ENCODE measurements at places on chromosomes 7 and 10.
A peak's percentile ranks its signal among the peaks of the same experiment; 100 is the strongest.

DNA sequence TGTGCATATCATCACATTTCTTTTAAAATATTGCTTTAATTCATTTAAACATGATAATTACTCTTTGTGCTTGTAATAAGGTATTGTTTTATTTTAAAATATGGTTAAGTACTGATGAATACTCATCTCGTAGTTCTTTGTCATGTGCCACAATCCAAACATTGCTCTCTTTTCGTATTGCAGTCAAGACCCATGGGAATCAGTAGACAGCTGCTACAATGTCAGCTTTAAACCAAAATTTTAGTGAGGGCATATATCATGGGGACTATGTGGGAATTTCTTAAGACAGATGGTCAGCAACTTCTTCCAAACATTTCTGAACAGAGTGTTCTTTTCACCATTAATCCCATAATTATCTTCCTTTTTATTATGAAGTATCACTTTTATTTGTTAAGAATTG is 77.2 kb upstream of the FZD1 start:
- no peak for DNase-seq

GRCh38 chr10:101693651-101693977 is 1.4 kb downstream of the FBXW4 start:
- peak; percentile 80 for DNase-seq

- DNase-seq = no peak
These were observed 10.5 kb downstream of the ST8SIA6 start for GRCh38 chr10:17443707-17444387.

DNA sequence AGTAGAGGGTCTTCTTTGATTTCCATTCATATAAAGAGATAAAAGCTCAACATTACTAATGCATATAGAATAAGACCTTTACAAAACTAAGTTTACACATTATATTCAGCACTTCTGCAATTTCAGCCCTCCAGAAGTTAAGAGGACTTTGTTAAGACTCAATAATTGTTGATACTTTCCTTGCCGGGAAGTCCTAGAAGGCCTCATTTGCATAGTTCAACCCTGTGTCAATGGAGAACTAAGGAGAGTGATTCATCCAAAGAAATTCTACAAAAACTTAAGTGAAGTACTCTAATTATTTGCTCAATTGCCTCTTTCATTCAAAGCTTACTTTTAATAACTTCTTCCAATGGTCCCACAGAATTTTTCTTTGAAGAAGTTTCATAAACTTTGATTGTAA is 1060.3 kb upstream of the CELF2 start:
- DNase-seq = no peak

DNA sequence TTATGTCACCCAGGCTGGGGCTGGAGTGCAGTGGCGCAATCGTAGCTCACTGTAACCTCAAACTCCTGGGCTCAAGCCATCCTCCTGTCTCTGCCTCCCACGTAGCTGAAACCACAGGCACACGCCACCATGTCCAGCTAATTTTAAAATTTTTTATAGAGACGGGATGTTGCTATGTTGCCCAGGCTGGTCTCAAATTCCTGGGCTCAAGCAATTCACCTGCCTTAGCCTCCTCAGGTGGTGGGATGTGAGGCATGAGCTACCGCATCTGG is 123.2 kb upstream of the PARD3 start:
- DNase-seq = peak; percentile 36

DNA sequence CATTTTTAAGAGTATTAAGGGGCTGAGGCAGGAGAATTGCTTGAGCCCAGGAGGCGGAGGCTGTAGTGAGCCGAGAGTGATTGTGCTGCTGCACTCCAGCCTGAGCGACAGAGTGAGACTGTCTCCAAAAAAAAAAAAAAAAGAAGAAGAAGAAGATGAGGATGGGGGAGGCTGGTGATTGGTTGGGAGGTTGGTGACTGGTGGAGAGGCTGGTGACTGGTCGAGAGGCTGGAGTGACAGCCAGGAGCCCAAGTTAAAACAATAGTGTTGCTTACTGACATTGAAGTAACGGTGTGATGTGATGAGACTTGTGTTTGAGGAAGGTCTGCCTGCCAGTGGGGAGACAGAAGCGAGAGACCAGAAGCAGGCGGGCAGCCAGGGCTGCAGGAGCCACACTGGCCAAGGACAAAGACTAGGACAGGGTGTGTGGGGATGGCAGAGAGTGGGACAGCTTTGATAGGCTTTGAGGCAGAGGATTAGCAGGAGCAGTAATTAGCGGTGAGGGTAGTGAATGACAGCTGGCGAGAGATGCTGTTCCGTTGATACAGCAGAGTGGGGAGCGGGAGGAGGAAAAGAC is 4.9 kb downstream of the SRRT start:
- no peak for DNase-seq

DNA sequence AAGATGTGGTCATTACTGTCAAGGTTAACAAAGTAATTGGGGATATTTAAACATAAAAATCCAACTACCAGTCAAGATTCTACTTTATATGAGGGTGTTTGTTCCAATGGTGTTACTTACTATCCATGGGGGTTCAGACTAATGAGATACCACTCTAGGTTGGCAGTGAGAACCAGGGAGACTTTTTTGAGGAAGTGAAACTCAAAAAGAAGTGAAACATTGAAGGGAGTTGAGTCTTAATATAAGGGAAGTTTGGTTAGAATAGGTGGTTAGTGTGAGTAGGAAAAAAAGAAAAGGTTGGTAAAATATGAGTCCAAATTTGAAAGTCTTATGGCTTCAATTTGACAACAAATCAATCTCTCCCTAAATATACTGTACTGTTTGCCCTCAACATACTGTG is 123.6 kb upstream of the ANK3 start:
- DNase-seq = no peak

DNA sequence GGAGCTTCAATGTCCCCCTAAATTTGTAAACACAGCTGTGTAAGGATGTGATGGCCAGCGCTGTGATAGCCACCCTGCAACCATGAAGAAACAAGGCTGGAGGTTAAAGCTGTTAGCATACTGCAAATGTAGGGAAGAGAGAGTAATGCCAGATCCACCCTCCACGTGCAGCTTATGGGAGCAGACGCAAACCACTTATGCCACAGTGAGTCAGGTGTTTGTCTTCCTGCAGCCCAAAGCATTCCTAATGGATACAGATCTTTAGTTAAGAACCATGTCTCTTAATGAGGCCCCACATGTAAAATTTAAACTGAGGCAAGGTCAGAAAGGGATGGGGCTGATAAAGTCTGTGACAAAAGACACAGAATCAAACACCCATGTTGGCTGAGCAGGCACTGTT is 13.6 kb upstream of the MYL7 start:
- DNase-seq = no peak

DNA sequence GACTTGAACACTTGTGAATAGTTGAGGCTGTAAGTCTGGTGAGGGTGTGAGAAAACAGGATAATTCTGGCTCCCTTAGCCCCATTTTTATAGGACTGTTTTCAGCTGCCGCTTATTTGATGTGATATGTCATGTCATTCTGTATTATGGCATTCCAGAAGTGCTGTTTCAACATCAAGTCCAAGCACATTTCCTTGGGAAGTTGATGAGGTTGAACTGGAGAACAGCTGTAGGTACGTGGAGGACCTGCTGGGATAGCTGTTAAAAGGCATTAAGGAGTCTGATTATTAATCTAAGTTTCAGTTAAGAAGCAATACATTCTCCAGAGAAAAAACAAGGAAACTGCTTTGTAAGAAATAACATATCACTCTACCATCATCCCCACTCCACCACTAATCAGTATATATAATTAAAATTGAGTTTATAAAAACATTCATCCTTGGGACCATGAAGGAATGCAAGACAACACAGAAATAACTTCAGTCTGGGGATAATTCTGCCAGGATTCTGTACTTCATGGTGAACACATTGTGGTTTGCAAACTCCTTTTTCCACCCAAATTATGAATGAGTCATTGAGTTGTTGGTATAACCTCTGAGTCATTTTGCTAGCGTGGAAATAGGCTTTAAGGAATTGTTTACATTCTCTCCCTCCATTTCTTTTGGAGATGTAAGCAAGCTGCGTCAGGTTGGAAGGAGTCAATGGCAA is 39.9 kb upstream of the TMEM229A start:
- peak; percentile 52 for DNase-seq

GRCh38 chr7:46754140-46754720 is 827.7 kb downstream of the TNS3 start:
- DNase-seq = peak; percentile 86

DNA sequence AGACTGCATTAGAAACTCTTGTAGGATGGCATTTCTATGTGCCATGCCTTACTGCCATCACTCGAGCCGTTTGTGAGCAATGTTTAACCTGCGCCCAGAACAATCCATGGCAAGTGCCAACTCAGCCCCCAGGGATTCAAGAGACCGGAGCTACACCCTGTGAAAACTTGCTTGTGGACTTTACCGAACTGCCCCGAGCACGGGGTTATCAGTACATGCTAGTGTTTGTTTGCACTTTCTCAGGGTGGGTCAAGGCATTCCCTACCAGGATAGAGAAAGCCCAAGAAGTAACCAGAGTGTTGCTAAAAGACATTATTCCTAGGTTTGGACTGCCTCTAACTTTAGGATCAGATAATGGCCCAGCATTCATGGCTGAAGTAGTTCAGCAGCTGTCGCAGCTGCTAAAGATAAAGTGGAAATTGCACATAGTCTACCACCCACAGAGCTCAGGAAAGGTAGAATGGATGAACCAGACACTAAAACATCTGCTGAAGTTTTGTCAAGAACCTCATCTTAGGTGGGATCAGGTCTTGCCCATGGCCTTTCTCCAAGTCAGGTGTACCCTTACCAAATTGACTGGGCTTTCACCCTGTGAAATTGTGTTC is 8.9 kb upstream of the CYREN start:
- no peak for DNase-seq

GRCh38 chr7:79464051-79464450 is 10.6 kb upstream of the MAGI2 start:
- DNase-seq = no peak

All from GM23248 (cell line).